ENCODE measurements at places on chromosomes 6 and 20.

DNA sequence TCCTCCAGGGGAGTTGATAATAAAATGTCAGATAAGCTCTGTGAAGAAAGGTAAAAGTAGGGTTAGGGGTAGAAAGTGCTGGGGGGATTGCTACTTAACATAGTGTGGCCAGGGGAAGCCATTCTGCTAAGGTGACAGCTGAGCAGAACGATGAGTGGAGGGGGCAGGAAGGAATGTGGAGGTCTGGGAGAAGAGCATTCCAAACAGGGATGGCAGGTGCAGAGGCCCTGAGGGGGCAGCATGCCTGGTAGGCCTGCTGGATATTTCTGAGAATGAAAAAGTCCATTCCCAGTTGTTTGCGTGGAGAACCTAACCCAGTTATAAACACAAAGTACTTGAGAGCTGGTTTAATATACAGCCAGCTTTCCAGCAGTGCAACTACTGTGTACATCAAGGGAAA, 9.3 kb downstream of the GFRA4 start:
- no peak for DNase-seq

DNA sequence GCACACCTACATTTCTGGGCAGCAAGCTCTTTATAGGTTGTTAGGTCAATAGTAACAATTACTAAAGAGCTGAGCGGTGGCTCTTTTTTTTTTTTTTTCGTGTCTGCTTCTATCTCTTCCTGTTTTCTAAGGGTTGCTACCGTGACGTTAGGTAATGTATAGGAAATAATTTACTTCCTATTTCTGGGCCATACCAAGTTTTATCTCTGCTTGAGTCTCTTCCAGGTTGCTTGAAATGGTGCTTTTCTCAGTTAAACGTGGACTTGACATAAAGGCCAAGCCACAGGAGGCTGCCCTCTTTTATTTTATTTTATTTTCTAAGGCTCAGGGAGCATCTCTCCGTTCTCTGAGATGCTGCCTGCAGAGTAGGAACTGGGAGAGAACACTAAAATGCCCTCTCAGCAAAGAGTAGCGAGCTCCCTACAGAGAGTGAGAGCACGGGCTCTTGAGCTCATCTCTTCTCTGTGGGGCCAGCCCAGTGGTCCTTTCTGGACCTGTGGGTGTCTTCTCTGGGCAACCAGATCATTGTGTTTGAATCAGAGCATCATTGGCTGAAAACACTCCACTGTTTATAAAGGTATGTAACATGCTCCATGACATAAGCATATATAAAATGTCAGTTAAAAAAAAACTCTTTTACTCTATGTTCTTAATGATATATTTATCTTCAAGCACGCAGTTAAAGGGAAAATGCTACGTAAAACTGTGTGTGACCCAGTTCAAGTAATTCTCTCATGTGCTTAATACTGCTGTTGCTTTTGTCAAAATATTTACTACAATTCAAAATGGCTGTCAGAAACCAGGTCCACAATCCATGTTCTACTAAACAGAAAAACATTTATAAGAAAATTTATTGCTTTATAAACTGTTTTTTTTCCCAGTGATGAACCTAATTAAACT, at the start of gene ZNF831:
ZNF831 (plus strand) TSS at position 191 of the 900 bp plus-strand sequence. CDS start 27,199 bp downstream, outside the sequence.
- no peak for DNase-seq

GRCh38 chr20:48770700-48771442, 56.9 kb downstream of the PREX1 start:
- DNase-seq, result no peak

DNA sequence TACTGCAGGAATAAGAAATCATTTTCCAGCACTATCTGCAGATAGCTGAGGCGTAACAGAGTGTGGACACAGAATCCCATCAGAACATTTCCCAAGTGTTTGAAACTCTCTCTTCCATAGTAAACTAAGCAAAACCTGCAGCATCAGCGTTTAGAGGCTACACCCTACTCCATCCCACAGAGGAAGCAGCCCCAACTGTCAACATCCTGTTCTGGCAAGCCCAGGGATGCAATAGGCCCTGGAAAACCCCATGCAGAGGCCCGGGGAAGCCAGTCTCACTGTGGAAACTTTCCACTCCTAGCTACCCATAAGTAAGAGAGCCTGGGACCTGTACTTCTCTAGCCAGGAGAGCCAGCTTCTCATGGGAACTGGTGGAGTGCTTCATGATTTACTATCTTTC, 129.4 kb downstream of the LY86 start:
- DNase-seq, result no peak

Data from cardiac muscle cell (in vitro differentiated cells and primary cell).